ENCODE measurements at places on chromosomes 4 and X.

GRCh38 chr4:5249727-5250126, 198.4 kb downstream of the STK32B start:
- DNase-seq: no peak

DNA sequence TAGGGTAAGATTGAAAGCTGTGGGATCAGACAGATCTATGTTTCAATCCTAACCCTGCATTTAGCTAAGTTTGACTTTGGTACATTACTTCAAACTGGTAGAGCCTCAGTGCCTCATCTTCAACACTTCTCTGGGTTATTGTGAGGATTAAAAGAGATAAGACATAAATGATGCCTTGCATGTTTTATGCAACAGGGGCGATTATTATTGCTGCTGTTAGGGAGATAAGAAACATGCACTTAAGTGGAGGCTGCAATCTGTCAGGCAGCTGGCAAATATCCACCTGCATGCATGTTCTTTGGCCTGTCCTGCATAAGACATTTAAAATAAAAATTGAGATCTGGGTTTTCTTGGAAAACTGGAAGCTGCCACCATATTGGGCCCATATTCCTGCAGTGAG, 24.6 kb downstream of the UNC5C start:
- DNase-seq: no peak

DNA sequence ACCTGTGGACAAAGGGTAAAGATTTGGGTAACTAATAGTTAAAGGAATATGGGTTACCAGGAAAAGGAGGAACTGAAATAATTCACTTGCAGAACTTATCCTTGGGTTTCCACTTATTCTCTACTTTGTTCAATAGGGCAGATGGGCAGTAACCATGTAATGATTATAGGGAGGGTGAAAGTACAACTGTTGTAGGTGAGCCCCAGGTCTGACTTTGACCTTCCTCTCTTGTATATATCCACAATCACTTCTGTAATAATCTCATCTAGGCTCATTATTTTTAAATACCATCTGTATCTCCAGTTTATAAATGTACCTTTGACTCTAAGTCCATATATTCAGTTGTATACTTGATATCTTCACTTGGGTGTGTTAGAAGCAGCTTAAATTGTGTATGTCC, 32.1 kb downstream of the CXXC4 start:
- DNase-seq: no peak

DNA sequence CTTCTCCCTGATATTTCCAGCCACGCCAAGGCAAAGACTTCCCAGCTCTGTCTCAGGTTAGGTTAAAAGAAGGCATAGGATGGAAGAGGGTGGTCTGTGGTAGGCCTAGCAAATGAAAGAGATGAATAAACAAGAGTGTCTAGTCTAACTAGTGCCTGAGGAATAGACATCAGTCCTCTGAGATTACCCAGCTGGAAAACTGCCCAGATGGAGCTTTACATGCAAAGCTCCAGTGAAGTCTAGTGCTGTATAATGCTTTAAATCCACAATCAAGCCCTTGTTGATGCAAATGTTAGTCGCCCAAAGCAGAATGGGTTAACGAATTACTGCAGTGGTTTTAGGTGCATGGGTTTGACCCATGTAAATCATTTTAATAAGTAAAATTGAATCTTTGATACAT, 24.8 kb upstream of the GUCY1B1 start:
- DNase-seq: no peak
